ENCODE measurements at places on chromosomes 2 and 18. TPM values are rescaled to one million over a fixed set of nuclear protein-coding genes. Genes with fewer than 3 reads are reported as not detected.

- H3K4me1 ChIP-seq = no peaks in the 10 kb centered on the region
- DNase-seq = no peak
- H3K27me3 ChIP-seq = no peaks in the 10 kb centered on the region
Measured at GRCh38 chr2:24898122-24899109, 21.6 kb downstream of the ADCY3 start.

DNA sequence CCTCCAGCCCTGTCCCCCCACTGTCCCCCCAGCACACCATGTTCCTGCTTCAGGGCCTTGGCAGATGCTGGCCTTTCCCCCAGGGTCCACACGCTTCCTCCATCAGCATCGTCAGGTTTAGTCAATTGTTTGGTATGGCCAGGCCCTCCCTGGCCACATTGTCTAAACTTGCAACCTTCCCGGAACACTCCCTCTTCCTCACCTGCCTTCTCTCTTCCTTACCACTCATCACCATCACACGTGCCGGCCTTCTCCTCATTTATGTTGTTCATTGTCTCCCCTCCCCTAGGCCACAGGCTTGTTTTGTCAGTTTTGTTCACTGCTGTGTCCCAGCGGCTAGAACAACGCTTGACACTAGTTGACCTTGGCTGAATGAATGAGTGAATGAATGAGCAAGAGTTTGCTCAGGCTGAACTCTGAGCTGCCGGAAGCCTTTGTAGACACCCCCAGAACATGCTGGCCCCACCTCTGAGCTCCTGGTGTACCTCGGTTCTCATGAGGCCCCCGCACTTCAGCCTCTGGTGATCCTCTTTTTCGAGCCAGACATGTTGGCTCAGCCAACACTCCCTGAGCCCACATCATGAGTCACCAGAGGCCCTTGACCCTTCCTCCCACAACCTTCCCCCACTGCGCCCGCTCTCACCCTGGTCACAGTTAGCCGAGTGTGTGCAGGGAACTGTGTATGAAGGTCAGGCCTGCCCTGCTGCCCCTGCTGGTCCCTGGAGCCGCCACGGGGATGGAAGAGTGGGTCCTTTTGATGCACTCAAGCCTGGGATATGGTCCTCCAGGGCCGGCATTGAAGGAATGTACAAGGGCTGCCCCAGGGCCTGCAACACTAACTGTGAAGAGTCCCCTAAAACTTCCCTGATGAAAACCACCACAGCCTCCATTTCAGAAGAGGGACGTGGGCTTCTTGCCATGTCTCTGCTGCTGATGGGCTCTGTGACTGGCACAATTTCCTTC is 57.5 kb downstream of the HS1BP3 start:
- peaks cover 56% of the 10 kb centered on the region for H3K4me1 ChIP-seq
- H3K36me3 ChIP-seq = no peaks in the 10 kb centered on the region
- H3K27me3 ChIP-seq = no peaks in the 10 kb centered on the region
- peak overlapping the region; percentile 85 for H3K27ac ChIP-seq
- H3K4me3 ChIP-seq = no peak overlapping the region

Gene GTF2A1L
- total RNA-seq = not detected

DNA sequence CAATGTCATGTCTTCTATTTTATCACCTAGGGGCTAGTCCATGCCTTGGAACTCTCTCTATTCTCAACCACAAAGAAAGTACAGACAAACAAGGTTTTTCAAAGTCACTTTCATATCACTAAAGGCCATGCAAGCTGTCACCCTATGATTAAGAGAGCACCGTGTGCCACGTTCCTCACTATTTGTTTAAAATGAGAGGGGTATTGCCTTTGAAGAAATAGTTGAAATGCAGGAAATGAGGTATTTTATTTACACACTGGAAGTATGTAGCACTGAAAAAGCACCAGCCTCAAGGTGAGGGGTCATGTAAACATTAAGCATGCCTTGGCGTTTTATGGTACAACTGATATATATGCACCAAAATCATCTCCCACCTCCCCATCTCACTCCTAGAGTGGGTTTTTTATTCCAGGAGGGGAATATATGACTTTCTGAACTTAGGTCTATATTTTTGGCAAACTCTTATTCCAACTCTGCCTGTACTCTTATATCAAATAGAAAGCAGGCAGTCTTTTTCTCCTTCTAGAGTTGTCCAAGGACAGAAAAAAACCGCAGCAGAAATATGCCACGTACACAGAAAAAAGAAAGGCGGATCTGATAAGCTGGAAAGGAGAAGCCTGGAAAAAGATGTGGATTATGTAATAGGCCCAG is 53.5 kb downstream of the VSNL1 start:
- H3K27me3 ChIP-seq = no peaks in the 10 kb centered on the region
- H3K4me3 ChIP-seq = no peak overlapping the region
- peaks cover 9% of the 10 kb centered on the region for H3K4me1 ChIP-seq
- no peaks in the 10 kb centered on the region for H3K36me3 ChIP-seq

DNA sequence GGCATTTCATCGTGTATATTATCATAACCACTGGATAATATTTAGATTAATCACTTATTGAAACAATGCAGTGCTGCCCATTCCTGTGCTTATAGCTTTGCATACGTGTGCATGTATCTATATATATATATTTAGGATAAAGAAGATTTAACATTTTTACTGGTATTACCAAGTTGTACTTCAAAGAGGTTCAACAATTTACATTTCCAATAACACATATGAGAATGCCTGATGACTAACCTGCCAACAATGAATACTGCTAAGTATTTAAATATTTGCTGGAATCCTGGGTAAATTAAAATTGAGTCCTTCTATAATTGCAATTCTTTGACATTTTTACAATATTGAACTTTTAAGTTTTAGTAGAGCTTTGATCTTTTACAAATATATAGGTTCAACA is 111.4 kb downstream of the SLC39A10 start:
- H3K36me3 ChIP-seq = no peaks in the 10 kb centered on the region
- no peaks in the 10 kb centered on the region for H3K4me1 ChIP-seq
- H3K27ac ChIP-seq = no peak overlapping the region
- H3K27me3 ChIP-seq = no peaks in the 10 kb centered on the region
- H3K4me3 ChIP-seq = no peak overlapping the region
- no peak for DNase-seq

Measured in upper lobe of left lung (tissue), 6 donors.